ENCODE measurements at places on chromosomes 6 and 20. TPM values are rescaled to one million over a fixed set of nuclear protein-coding genes. Genes with fewer than 3 reads are reported as not detected.

The FNDC1 gene
- not detected for total RNA-seq

The MDFI gene
- total RNA-seq = 96.4 TPM

The DOK5 gene
- total RNA-seq = not detected

The IYD gene
- not detected for total RNA-seq

The LTA gene
- total RNA-seq = not detected

The SLC12A5 gene
- total RNA-seq = 2.4 TPM

The POPDC3 gene
- 41.4 TPM for total RNA-seq

The UBD gene
- not detected for total RNA-seq

The EYS gene
- 0.07 TPM for total RNA-seq

The SLC32A1 gene
- not detected for total RNA-seq

The TRIM10 gene
- not detected for total RNA-seq

The CLVS2 gene
- not detected for total RNA-seq

The MAFB gene
- total RNA-seq = 0.04 TPM

The DLK2 gene
- 1.4 TPM for total RNA-seq
